ENCODE measurements at places on chromosomes 7 and 10. TPM values are rescaled to one million over a fixed set of nuclear protein-coding genes. Genes with fewer than 3 reads are reported as not detected.

GRCh38 chr7:132035517-132036362 lies 479.3 kb upstream of the PODXL start:
- no peak for DNase-seq

Gene AEBP1
- polyA plus RNA-seq = 105 TPM

Gene ITGB8
- 0.99 TPM for polyA plus RNA-seq

DNA sequence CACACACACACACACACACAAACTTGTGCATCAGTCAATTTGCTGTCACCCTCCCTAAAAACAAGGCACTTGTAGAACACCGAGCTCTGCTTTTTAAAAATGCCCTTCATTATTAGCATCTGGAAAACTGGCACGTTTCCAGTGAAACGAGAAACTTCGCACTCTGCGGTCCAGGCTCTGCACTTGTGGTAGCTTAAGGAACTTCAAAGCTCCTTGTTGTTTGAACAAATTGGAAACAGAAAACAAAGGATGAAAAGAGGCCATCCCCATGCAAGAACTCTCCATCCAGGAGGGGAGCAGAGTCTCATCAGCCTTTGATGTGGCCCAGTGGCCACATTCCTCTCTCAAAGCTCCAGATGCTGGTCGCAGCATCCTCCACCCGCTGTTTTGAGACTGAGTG lies 105.1 kb downstream of the C10orf90 start:
- DNase-seq = no peak

Gene PRKG1
- polyA plus RNA-seq = 4.3 TPM

DNA sequence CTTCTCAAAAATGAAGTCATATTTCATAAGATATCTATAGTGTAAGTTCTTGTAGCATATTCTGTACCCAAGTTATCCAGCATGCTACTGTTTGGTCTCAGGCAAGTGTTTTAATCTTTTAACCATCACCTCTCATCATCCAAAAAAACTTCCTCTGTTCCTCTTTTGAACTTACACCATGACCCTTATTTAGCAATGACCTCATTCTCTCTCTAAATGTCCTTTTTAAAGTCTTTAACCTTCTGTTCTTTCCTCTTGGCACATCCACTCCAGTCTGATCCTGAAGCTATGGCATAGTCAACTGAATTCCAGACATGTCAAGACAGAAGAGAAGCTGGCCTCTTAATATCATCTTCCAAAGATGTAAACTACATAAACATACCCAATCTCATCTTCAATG lies 26.2 kb downstream of the PPP3CB start:
- DNase-seq = no peak

GRCh38 chr7:134643131-134643530 lies 3.5 kb upstream of the BPGM start:
- no peak for DNase-seq

Gene CLCN1
- 0.12 TPM for polyA plus RNA-seq

DNA sequence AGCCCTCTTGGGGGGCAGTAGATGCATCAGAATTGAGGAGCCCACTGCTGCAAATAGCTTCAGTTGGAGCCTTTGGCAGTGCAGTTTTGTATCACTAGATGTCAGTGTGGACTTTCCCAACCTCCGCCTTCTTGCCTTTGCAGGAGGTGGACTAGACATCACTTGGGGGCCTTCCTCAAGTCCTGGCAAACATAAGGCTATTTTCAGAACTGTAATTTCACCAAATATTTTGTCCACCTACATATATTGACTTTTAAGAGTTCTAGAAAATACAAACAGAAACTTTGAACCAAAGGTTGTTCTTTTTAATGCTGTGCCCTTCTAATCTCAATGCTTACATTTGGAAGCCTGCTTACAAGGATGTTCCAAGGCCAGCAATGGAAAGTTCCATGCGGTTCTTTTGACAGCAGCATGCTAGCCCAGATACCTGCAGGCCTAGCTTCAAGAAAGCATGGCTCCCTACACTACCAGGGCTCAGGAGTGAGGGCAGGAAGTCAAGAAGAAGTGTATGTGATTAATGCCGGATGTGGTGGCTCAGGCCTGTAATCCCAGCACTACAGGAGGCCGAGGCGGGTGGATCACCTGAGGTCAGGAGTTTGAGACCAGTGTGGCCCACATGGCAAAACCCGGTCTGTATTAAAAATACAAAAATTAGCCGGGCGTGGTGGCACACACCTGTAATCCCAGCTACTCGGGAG lies 8.0 kb upstream of the ZNRF2 start:
- peak; percentile 67 for DNase-seq

DNA sequence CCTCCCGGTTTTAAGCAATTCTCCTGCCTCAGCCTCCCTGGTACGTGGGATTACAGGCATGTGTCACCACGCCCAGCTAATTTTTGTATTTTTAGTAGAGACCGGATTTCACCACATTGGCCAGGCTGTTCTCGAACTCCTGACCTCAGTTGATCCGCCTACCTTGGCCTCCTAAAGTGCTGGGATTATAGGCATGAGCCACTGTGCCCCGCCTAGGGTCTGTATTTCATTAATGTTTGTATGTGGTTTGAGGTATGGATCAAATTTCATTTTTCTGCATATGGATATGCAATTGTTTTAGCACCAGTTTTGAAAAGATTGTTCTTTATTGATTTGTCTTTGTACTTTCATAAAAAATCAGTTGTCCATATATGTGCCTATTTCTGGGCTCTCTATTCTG lies 26.0 kb downstream of the CYP26A1 start:
- no peak for DNase-seq

Gene MRLN
- not detected for polyA plus RNA-seq

DNA sequence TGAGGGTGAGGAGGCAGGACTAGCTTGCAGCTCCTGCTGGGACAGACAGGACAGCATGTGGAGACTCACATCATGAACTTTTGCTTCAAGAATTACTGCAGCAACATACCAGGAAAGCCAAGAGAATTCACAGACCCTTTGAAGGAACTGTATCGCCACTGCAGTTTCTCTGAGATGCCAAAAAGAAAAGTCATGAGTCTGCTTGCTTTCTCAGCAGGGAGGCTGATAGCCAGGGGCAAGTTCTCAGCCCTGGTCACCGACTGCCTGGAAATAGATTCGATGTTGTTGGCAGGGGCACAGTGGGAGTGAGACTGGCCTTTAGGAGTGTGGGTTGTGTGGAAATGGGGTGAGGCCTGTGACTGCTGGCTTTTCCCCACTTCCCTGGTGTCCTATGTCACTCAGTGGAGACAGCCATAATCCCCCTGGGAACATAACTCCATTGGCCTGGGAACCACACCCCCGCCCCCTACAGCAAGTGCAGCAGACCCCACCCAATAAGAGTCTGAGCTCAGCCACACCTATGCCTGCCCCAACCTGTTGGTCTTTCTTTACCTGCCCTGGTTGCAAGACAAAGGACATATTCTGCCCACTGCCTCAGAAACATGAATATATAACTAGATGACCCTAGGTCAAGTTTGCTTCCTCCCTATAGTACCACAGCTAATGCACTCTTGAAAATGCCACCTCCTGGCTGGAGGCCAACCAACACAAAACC lies 1.6 kb upstream of the SAMD9 start:
- DNase-seq = no peak

- DNase-seq = no peak
Observed at GRCh38 chr10:14459665-14460064, 128.9 kb upstream of the FRMD4A start.

Gene OR13A1
- not detected for polyA plus RNA-seq

GRCh38 chr10:107649249-107649648 lies 484.7 kb upstream of the SORCS1 start:
- DNase-seq = no peak

DNA sequence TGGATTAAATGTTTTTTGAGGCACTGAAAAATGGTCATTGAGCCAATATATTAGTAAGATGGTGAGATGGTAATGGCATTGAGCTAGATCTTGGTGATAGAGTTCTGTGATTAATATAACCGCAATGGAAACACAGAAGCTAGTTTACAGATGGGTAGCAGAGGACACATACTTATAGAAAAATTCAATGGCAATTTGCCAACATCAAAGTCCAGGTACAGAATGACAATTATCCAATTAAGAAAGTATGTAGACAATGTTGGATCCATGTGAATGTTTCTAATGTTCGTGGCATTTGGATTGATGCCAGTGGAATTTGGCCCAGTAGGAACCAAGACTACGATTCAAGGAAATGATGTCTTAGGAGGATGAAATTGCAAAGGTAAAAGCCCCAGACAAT lies 187.8 kb downstream of the GNAT3 start:
- DNase-seq = no peak

DNA sequence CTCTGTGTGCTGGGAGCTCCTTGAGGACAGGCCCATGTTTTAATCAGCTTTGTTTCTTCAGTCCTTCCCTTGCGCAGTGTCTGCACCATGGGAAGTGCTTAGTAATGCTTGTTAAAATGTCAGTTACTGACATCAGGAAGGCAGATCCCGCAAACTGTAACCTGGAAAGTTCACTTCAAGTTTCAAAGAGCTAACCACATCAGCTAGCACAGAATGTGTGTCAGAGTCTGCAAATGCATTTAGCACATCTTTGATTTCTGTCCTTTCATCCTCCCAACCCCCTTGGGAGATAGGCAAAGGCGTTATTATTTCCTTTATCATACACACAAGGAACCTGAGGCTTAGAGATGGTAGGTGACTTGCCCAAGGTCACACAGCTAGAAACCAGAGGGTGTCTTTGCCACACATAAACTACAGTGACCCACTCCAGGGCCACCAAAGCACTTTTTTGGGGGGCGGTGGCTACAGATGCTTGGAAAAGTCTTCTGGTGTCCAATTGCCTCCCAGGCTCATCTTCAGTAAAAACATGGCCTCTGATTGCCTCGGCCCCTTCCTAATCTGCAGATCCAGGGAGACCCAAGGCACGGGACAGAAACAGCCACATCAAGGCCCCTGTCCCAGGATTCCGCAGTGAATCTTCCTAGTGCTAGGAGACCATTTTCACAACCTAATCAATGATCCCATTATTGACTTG lies 116.2 kb upstream of the GPR26 start:
- DNase-seq = no peak

Gene VPS41
- polyA plus RNA-seq = 20.4 TPM

GRCh38 chr7:96723622-96724021 lies 14.0 kb upstream of the SEM1 start:
- DNase-seq = no peak

Data from SK-N-SH (cell line).